Lung microvascular endothelial cell (primary cell): ENCODE measurements at places on chromosomes 6 and 20. TPM values are rescaled to one million over a fixed set of nuclear protein-coding genes. Genes with fewer than 3 reads are reported as not detected.

OR12D2 gene
- not detected in 2 replicates for total RNA-seq

MYLK2 gene
- 17.3 and 18.5 TPM in 2 replicates for total RNA-seq

DNA sequence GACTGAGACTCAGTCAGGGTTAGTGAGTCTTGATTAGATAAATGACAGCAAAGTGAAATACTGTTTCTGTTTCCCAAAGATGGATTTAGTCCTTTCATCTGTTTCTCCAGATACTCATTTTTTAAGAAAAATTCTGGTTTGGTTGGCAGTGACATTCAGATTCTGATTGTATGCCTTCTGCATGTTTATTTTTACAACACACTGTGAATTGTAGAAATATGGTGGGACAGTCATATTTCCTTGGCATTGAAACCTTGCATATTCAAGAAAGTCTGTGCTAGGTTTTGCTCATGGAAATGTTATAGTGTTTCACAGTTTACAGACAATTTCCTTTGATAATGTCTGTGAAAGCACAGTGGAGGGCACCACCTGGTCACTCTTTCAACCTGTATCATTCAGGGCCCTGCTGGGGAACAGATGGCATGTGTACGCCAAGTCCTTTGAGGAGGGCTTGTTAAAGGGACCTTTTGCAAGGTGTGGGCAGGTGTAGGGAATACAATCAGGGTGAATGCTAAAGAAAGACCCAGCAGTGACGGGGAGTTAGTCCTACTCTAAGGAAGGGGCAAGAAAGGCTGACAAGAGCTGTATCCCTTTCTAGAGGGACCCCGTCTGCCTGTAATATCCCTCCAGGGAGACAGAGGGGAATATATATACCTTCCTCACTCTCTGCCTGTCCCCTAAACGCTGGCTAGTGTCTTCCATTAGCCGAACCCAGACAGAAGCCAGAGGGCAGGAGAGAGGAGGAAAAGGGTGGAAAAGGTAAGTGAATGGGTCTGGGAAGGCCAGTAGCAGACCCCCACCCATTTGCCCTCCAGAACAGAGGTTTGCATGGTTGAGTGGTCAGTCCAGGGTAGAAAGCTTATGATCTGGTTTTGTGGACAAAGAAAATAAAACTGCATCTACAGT is 10.2 kb downstream of the PLCB4 start:
- DNase-seq = no peak

GRCh38 chr20:6739406-6739805 is 28.1 kb upstream of the BMP2 start:
- no peak for DNase-seq

DNA sequence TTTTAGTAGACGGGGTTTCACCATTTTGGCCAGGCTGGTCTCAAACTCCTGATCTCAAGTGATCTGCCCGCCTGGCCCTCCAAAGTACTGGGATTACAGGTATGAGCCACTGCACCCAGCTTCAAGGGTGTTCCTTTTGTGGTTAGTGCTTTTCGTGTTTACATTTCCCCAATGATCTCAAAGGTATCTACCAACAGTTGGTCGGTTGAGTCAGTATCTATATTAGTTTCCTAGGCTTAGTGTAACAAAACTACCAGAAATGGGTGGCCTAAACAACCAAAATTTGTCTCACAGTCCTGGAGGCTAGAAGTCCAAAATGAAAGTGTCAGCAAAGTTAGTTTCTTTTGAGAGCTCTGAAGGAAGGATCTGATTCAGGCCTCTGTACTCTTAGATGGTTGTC is 30.1 kb downstream of the CASP8AP2 start:
- DNase-seq = no peak

- no peak for DNase-seq
Observed at GRCh38 chr20:34222208-34222607, 19.0 kb upstream of the ASIP start.
